ENCODE measurements at places on chromosomes 4 and X.

DNA sequence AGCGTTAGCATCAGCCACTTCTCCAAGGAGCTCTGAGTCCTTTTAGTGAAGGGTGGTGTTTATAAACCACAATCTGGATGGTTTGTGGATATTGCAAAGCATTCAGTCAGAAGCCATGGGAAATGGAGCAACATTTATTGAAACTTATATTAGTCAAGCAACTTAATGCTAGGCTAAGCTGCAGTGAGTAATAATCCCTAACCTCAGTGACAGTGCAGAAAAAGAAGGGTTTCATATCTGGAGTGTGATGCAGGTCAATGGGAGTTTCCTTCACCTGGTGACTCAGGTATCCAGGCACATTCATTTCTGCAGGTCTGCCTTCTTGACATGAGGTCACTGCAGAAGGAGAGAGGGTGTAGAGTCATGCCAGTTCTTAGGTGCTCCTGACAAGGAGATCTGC, 10.4 kb upstream of the DRD5 start:
- no peak for DNase-seq

- no peak for DNase-seq
Observed at GRCh38 chr4:10750714-10751113, 66.1 kb upstream of the CLNK start.

DNA sequence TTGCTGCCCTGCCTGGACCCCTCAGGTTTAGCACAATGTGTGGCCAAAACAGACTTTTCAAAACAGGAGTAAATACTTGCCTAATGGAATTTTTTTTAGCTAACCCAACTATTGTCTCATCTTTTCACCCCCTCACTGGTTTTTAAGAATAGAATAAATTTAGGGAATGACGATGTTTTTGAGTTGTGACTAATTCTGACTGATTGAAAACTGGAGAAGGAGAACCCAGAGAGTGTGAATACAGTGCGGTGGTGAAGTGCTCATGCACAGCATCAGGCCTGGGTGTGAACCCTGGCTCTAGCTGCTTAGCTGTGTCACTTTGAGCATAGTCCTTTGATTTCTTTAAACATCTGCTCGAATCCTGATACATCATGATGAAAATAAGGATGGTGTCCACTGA, 10.5 kb downstream of the ANTXR2 start:
- DNase-seq: no peak

DNA sequence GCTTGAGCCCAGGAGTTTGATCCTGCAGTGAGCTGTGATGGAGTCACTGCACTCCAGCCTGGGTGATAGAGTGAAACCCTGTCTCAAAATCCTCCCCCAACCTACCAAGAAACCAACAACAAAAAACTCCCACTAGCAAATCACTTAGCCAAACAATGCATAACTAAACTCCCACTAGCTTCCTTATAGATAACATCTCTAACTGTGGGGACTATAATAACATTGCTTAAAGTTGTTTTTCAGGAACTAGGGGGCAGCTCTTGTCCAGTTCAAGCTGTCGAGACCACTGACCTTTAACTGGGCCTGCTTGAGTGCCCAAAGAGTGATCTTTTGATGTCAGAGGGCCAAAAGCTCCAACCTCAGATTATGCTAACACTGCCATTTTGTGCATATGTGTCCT, 81.7 kb downstream of the FREM3 start:
- no peak for DNase-seq

DNA sequence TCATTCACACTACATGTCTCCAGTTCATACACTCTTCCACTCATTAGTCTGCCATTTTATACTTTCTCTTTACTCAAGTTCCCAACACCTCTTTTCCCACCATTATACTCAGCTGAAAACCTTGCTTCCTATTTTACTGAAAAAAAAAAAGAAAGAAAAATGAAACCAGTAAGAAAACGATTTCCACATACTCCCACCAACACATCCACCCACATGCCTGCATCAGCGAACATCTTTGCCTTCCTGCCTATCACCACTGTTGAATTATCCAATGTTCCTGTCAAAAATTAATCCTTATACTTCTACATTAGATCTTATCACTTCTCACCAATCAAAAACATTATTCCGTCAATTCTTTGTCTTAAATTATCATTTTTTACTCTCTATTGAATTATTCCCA, 188.1 kb upstream of the FAM241A start:
- DNase-seq: no peak

DNA sequence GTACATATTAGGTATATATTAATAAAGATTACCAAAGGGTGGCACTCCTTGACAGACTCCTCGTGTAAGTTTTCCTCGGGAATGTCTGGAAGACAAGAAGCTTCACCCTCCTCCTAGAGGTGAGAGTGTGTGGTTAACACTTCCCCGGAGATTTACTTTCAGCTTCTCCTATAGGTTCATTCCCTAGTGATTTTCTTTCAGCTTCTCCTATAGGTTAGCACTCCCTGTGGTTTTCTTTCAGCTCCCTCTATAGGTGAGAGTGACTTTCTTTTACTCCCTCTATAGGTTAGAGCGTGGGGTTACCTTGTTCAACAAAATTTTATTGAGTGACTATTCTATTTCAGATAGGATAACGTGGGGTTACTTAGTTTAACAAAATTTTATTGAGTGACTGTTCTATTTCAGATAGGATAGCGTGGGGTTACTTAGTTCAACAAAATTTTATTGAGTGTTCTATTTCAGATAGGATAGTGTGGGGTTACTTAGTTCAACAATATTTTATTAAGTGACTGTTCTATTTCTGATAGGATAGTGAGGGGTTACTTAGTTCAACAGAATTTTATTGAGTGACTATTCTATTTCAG, 106.0 kb upstream of the PLAC1 start:
- no peak for DNase-seq

- DNase-seq: no peak
Observed at GRCh38 chr4:148808416-148808815, 366.2 kb upstream of the NR3C2 start.

GRCh38 chr4:185680617-185681016, 131.4 kb downstream of the SORBS2 start:
- DNase-seq: no peak

GRCh38 chrX:10110316-10110935, 46.3 kb upstream of the CLCN4 start:
- no peak for DNase-seq

DNA sequence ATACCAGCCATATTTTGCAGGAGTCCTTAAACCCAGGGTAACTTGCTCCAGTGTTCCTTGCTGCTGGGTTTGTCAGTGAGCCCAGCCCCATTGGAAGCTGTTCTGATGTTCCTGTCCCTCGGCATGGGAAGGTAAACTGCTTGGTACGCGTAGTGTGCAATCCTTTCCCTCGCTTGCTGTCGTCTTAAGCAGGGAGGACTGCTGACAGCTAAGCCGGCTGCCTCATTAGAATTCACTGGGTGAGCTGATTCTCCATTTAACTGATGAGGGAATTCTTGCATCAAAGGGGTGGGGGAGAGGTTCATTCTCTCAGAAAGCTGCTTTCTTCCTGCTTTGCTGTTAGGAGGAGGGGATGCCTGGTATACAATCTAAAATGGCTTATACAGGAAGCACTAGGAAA, 164.6 kb downstream of the MID1IP1 start:
- no peak for DNase-seq

DNA sequence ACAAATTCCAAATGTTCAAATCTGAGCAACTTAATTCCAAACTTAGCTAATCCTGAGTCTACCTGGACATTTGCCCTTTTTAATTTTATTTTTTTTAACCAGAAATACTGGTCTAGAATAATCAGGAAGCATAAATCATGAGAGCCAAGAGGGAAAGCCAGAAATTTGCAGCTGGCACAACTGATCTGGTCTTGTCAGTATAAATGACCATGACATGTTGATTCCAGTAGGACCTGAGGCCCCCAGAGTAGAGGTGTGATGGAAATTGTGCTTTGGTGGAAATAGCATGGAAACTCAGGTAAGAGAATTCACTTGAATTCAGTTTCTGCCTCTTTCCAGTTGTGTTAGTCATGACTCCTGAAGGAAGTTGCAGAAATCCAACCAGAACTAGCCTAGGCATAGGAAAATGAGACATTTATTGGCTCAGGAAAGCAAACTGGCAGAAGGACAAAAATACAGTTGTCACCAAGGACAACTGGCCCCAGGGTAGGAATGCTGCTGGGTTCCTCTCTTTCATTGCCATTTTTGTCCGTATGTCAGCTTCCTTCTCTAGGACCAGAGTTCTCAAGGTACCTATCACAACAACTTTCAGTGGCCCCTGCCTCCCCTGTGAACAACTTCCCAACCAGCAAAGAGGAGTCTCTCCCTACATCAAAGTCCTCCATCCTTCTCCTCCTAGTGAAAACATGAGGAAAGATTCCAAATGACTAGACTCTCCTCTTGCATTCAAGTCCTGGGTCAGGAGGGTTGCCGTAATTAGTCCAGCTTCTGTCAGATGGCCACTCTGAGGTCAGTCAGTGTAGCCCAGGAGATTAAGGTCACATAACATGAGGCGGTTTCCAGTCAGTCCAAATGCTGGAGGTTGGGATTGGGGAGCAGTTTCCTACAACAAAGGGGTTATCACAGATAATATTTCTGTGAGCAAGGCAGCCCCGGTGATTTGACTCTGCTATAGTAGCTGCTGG, 29.3 kb upstream of the MYOZ2 start:
- no peak for DNase-seq

DNA sequence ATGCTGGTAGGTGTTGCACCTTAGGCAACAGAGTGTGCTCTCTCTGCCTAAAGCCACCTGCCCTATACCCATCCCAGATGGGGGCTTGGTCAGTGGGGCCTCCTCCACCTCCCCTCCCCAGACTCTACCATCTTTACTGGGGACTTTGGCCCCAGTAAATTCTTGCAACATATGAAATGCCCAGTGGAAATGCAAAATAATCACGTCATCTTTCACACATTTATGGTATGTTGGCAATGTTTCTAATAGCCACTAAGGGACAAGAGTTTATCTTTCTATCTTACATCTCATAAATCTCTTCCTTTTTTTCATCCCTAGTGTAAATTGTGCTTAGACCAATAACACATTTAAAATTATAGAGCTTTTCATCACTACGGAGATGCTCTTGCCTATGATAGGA, 103.0 kb upstream of the MAML3 start:
- DNase-seq: no peak

All from foreskin melanocyte (primary cell).